CD4-positive, alpha-beta memory T cell (primary cell): ENCODE measurements at places on chromosomes 3 and 15. TPM values are rescaled to one million over a fixed set of nuclear protein-coding genes. Genes with fewer than 3 reads are reported as not detected.
A peak's percentile ranks its signal among the peaks of the same experiment; 100 is the strongest.

DNA sequence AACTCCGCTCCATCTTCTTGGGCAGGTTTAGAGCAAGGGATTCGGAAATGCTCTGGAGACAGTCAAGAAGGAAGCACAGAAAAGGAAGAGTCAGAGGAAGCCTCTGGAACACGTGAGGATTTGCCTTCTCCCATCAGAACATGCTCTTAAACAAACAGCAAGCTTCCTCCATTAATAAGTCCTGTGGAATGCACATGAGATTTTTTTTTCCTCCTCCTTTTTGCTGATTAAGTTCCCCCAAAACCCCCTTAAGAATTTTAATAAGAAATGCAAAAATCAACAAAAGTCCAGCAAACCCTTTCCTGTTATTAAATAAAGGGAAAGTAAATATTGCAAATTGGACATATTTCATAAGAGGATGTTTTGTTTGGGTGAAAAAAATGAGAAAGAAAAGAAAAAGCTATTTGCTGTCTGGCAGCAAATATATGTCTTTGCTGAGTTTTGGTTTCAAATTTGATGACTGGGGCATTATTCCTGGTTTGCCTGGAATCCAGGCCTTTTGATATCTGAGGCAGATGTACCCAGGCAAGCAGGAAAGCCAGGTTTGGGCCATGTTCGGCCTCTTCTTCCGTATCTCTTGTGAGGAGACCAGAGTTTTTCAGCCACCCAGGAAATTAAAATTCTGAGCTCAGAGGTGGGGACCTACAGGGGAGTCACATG is 7.9 kb upstream of the TSEN2 start:
- no peak for DNase-seq
- H3K4me1 ChIP-seq = peaks cover 11% of the 10 kb centered on the region
- H3K4me3 ChIP-seq = no peak overlapping the region
- H3K27me3 ChIP-seq = no peaks in the 10 kb centered on the region
- H3K36me3 ChIP-seq = no peaks in the 10 kb centered on the region
- no peak overlapping the region for H3K27ac ChIP-seq

- H3K4me1 ChIP-seq = no peaks in the 10 kb centered on the region
- no peak overlapping the region for H3K27ac ChIP-seq
- no peak overlapping the region for H3K4me3 ChIP-seq
- no peak for DNase-seq
Measured at GRCh38 chr3:171854649-171855305, 11.6 kb downstream of the TMEM212 start.

DNA sequence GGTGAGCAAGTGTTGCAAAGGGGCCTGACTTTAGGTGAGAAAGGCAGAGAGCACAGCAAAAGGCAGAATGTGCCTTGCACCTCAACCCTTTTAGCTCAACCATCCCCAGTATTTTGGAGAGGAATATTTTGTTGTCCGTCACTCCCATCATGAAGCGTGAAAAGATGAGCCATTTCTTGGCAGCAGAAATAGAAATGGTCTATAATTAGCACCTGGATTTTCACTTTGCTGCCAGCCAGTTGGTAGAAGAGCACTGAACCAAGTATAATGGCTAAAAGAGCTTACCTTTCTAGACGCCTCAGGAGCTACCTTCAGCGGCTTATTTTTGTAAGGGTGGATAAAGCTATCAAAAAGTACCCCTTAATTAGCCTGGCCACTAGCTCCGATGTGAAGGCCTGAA is 406.7 kb downstream of the OCA2 start:
- H3K4me1 ChIP-seq = no peaks in the 10 kb centered on the region
- no peaks in the 10 kb centered on the region for H3K27me3 ChIP-seq
- no peak for DNase-seq
- no peak overlapping the region for H3K4me3 ChIP-seq

- no peaks in the 10 kb centered on the region for H3K4me1 ChIP-seq
- no peak overlapping the region for H3K4me3 ChIP-seq
- DNase-seq = no peak
- H3K36me3 ChIP-seq = no peaks in the 10 kb centered on the region
- no peaks in the 10 kb centered on the region for H3K27me3 ChIP-seq
- H3K27ac ChIP-seq = no peak overlapping the region
Measured at GRCh38 chr3:53555068-53555588, 60.7 kb downstream of the CACNA1D start.

DNA sequence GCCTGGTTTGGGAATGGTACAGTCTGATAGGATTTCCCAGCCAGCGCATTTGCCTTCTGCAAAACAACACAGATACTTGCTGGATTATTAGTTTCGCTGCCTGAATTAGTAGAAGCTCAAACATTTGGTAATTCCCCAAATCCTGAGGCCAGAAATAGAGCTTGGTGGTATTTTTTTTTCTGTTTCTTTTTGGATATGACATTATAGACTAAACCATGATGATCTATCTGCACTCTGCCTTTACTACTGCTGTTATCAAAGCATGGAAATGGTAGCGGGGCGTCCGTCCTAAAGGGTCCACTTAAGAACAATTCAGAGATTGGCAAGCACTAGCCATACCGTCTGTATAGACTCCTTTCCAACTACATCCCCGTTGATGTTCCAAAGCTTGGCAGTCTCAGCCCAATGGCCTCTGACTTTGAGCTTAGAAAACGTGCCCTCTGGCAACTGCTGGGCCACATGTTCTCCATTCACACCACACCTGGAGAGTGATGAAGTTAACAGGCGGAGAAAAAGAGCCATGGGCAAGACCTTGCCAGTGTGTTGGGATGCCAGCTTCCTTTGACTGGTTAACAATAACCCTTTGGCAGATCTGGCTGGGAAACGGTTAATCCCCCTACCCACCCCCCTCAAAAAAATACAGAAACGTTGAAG is 241.0 kb upstream of the NR2F2 start:
- H3K27ac ChIP-seq = no peak overlapping the region
- H3K4me1 ChIP-seq = no peaks in the 10 kb centered on the region
- H3K27me3 ChIP-seq = no peaks in the 10 kb centered on the region

AGTR1 gene
- not detected for total RNA-seq

DNA sequence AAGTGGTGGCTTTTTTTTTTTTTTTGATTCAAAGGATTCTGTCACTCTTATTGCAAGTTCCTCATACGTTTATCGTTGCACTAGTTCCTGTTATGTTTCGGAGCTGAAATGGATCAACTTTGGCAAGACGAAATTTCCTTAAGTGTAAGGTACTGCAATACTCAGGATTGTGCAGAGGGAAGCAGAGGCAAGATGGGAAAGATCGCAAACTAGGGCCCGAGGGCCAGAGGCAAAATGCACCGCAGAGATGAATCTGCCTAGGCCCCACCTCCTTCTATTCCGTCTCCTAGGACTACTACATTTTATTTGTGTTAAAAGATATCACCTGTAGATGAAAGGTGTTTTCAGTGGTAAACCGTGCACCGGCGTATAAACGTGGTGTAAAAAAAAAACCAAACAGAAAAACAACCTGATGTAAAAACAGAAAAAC is 331 bp downstream of the RNU6-1 start:
- H3K27me3 ChIP-seq = peaks cover 17% of the 10 kb centered on the region
- no peaks in the 10 kb centered on the region for H3K36me3 ChIP-seq
- no peak for DNase-seq
- peak overlapping the region; percentile 91 for H3K4me3 ChIP-seq
- peaks cover 43% of the 10 kb centered on the region for H3K4me1 ChIP-seq
- H3K27ac ChIP-seq = peak overlapping the region; percentile 90

DNA sequence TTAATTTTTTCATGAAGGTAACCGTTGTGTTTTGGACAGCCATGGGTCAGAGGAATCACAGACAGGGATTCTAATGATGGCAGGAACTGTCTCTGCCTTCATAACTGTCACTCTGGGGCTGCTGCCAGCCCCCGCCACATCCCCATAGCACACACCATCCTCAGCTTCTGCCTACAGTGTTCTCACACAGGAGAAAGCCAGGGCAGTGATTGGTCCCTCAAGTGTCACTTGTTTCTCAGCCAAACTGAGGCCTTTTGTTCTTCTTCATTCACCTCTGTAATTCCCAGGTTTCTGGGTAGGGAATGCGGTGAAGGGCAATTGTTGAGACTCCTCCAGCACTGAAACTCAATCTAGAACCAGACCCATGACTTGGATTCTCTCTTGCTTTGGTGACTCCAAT is 65.4 kb upstream of the C3orf80 start:
- no peak for DNase-seq
- H3K4me1 ChIP-seq = no peaks in the 10 kb centered on the region
- no peaks in the 10 kb centered on the region for H3K36me3 ChIP-seq
- H3K27ac ChIP-seq = no peak overlapping the region
- H3K4me3 ChIP-seq = no peak overlapping the region

GRCh38 chr3:119187266-119187665 is 13.9 kb downstream of the UPK1B start:
- no peak overlapping the region for H3K27ac ChIP-seq
- no peak for DNase-seq
- H3K4me1 ChIP-seq = no peaks in the 10 kb centered on the region
- H3K4me3 ChIP-seq = no peak overlapping the region
- no peaks in the 10 kb centered on the region for H3K36me3 ChIP-seq

- no peaks in the 10 kb centered on the region for H3K36me3 ChIP-seq
- peaks cover 3% of the 10 kb centered on the region for H3K27me3 ChIP-seq
- H3K27ac ChIP-seq = no peak within 1 kb of the TSS
- H3K4me1 ChIP-seq = peaks cover 26% of the 10 kb centered on the region
Measured at GRCh38 chr3:172447611-172448579, at the start of gene GHSR. Gene GHSR (minus strand): TSS chr3:172448456. CDS start chr3:172448413, 43 bp downstream.

DNA sequence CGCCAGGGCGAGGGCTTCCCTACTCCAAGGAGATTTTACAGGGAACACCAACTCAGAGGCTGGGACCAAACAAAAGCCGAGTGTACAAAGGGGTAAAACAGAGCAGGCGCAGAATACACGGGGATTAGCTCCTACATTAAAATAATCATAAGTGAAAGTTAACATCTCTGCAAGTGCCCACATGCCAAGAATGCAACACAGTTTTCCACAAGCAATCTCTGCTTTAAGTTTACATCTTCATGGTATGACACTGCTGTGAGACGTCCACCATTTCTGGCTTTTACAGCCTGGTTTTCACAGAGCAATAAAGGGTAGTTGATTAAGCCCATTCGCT is 500 bp upstream of the VGLL3 start:
- H3K4me3 ChIP-seq = no peak overlapping the region
- H3K36me3 ChIP-seq = no peaks in the 10 kb centered on the region
- DNase-seq = no peak

DNA sequence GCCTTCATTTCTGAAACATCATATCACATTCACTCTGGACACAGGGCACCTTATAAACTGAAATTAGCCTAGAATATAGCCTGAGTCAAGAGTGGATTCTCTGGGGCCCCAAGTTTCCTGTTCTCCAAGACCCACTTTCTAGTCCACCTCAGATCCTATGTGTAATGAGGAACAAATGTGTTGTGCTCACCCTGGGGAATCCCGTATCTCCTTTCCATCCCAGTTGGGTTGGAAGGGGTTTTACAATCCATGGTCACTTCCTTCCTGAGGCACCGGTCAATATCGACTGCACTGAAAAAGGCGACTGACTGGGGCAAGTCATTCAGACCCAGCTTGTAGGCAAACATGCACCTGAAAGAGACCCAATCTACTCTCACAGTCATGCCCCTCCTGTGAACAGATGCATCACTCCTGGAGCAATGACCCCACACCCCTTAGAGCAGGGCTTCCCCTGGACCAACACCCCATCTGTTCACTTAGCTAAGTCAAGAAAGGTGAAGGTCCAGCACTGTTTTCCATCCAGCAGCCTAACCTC is 17.4 kb downstream of the POLG start:
- H3K36me3 ChIP-seq = peaks cover 64% of the 10 kb centered on the region
- no peaks in the 10 kb centered on the region for H3K27me3 ChIP-seq
- no peak overlapping the region for H3K27ac ChIP-seq
- no peak for DNase-seq
- no peak overlapping the region for H3K4me3 ChIP-seq

GRCh38 chr3:8554696-8555095 is 53.1 kb downstream of the LMCD1 start:
- H3K27me3 ChIP-seq = no peaks in the 10 kb centered on the region
- no peaks in the 10 kb centered on the region for H3K36me3 ChIP-seq
- H3K4me3 ChIP-seq = no peak overlapping the region
- H3K27ac ChIP-seq = no peak overlapping the region
- no peak for DNase-seq

ZNF770 gene
- 55.8 TPM for total RNA-seq

DNA sequence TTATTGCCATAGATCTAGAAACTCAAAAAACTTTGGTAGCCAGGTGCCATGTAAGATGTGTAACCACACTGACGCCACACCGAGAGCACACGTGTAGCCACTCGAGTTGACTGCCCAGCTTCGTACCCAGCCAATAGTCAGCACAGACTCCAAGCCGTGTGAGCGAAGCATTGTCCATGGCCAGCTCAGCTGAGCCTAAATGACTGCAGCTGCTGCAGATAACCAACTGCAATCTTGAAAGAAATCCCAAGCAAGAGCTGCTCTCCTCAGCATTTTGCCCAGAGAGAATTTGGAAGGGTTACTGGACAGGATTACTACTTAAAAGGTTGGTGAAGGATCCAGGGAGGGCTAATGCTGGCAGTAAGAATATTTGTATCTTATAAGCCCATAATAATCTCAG is 193.0 kb upstream of the THRB start:
- H3K36me3 ChIP-seq = no peaks in the 10 kb centered on the region
- no peaks in the 10 kb centered on the region for H3K4me1 ChIP-seq
- H3K27me3 ChIP-seq = no peaks in the 10 kb centered on the region
- no peak overlapping the region for H3K27ac ChIP-seq

SCG3 gene
- total RNA-seq = not detected

GRCh38 chr15:28895146-28895545 is 9.4 kb downstream of the APBA2 start:
- H3K27ac ChIP-seq = no peak overlapping the region
- H3K27me3 ChIP-seq = no peaks in the 10 kb centered on the region
- H3K4me3 ChIP-seq = no peak overlapping the region
- no peaks in the 10 kb centered on the region for H3K36me3 ChIP-seq
- DNase-seq = no peak

FYTTD1 gene
- 60.2 TPM for total RNA-seq

ALDH1A2 gene
- 0.15 TPM for total RNA-seq

DNA sequence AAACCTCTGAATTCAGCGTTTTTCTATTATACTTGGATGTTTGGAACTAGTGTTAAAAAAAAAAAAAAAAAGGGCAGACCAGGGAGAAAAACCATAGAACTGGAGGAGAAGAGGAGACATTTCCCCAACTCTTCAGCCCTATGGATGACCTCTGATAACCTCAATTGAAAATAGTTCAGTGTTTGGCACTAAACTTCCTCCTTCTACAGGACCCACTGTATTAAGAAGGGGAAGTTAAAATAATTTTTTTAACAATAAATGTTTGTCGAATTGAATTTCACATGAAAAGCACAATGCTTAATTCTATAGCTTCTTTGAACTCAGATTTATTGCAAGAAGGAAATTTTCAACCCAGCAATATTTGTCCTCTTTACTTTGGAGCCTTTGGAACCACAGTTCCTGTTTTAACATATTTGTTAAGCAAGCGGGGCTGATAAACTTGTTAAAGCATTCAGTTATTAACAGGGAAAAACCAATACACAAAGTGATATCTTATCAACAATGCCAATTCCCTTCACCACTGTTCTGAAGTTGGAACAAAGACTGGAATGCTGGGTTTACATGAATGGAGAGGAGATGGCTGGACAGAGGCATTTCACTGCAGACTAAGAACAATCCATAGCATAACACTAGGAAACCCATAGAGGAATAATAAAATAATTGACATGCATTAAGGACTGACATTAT is 3.1 kb upstream of the A4GNT start:
- no peak overlapping the region for H3K4me3 ChIP-seq
- no peaks in the 10 kb centered on the region for H3K27me3 ChIP-seq
- no peak overlapping the region for H3K27ac ChIP-seq
- no peak for DNase-seq
